NCI-H446 (cell line): ENCODE measurements at places on chromosomes 4 and X.

- DNase-seq: no peak
Observed at GRCh38 chr4:1567808-1568581, 116.1 kb downstream of the FAM53A start.

DNA sequence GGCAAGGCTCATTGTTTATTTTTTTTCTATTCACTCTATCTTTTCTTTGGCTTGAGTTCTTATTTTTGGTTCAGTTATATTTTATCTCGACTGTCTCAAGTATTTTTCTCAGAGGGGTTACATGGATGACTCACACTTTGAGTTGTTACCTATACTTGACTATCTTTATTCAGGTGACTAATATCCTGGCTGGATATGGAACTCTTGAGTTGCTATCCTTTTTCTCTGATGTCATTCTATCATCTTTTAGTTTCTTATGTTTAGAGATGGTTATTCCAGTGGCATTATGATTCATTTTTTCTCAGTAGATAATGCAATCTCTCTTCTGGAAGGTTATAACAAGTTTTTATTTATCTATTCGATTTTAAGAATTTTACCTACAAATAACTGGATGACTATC is 117.9 kb downstream of the COX18 start:
- DNase-seq: no peak

DNA sequence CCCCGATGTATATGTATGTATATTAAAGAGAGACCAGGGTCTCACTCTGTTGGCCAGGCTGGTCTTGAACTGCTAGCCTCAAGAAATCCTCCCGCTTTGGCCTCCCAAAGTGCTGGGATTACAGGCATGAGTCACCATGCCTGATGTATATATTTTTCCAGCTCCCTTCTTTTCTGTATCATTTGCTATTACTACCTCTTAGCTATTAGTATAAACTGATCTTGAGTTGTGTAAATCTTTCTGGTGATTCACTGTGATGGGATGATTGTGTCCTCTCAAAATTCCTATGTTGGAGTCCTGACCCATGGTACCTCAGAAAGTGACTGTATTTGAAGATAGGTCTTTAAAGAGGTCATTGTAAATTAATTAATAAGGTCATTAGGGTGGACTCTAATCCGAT is 53.1 kb downstream of the HPRT1 start:
- DNase-seq: no peak

DNA sequence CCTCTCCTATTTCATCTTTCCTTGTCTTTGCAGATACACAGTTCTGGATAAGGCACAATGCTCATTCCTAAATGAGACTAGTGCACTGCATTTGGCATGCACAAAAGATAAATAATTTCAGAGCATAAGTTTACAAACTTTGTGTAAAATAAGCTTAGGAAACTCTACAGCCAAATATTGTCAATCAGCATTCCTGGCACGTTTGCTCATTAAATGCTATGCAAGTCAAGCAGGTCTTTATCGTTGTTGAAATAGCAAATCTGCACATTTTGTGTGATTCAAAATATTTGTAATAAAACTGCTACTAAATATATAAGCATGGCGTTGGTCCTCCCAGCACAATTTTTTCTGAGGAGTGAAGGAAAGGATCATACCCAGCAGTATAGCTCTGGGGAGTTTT is 322.1 kb upstream of the NOCT start:
- no peak for DNase-seq

- DNase-seq: no peak
Observed at GRCh38 chr4:155742310-155743015, 16.4 kb upstream of the GUCY1B1 start.

DNA sequence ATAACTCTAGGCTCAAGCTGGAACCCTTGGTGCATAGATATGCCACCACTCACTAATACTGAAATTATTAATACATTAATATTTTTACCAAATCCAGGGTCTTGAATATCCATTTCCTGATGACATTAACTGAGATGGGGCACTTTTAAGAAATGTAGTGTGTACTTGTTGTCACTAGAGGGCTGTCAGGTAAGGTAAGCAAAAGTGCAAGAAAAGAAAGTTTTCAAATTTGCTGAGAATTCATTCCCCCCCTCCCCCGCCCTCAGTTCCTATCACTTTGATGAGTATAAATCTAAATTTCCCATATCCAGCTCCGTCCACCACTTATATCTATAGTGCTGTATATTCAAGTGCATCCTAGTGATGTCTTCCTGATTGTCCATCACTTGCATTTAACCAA is 20.5 kb upstream of the WDR44 start:
- DNase-seq: no peak

DNA sequence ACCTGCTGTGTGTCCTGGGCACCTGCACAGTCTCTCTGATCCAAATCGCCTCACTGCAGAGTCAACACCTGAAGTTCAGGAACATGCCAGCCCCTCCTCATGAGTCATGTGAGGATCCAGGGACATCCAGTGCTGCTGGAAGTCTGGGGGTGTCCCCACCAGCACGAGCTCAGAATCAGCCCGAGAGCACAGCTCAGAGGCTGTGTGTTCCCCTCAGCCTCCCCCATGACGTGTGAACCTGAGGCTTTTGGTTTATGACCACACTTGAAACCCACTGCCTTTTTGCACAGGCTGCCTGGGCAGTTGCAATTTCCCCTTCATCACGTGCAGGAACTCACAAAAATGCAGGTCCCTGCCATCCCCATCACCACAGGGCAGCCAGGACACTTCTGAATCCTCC is 47.1 kb downstream of the PPP2R2C start:
- no peak for DNase-seq

DNA sequence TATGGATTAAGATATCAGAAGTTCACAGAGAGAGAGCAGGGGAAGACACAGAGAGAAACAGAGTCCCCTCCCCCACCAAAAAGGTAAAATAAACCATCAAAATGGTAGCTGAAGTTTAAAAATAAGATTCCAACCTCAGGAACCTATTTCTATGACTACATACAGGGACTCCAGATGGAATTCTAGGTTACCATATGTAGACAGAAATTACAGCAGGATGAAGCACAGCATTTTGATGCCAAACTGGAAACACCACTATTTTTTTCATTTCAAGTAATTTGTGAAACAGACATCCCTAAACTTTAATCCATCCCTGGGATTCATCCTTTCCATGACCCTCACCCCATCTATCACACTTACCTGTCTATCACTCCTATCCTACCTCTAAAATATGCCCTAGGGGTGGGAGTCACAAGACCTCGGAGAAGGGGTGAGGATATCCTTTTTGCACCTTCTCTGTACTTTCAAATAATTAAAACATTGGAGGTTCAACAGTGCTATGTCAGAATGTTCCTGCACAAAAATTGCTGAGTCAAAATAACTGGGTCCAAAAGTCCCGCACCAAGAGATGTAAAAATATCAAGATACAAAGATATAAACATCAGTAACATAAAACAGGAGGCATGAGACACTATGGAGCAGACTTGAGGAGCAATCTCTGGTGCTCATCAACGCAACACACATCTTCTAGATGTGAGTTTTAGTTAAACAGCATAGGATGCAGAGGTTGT is 344.5 kb upstream of the RASGEF1B start:
- no peak for DNase-seq

GRCh38 chr4:171430495-171430894 is 382.7 kb upstream of the GALNTL6 start:
- no peak for DNase-seq

- no peak for DNase-seq
Observed at GRCh38 chrX:49309401-49309981, 6.0 kb downstream of the GAGE10 start.

- no peak for DNase-seq
Observed at GRCh38 chr4:4416981-4417380, 30.1 kb downstream of the NSG1 start.

DNA sequence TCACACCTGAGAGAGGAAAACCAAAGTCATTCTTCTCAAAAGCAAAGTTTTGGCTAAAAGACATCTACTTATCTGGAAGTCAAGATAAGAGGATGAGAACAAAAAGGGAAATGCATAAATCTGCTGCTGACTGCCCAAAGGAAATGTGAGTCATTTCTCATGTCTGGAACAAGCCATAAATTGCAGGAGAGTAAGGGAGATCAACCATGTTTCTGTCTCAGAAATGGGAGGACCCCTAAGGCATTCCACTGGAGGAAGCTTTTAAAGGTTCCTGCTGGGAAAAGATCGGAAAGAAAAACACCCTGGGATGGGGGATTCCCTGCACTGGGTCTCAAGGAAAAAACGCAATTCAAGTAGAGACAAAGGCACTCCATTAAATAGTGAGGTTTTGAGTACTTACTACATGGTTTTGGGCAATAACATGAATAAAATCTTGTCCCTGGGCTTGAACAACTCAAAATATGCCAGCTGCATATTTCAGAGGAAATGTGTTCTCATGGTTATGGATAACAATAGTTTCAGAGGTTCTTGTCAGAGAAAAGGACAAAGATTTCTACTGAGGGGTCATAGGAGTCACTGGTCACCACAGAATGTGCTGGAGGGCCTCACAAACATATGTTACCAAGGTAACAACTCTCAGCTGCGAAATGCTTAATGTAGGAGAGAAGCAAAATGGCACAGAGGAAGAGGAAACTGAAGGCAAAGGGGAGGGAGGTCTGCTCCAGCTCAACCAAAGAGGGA is 19.3 kb downstream of the GPR143 start:
- DNase-seq: no peak

GRCh38 chrX:34879886-34880285 is 62.7 kb upstream of the FAM47B start:
- no peak for DNase-seq

DNA sequence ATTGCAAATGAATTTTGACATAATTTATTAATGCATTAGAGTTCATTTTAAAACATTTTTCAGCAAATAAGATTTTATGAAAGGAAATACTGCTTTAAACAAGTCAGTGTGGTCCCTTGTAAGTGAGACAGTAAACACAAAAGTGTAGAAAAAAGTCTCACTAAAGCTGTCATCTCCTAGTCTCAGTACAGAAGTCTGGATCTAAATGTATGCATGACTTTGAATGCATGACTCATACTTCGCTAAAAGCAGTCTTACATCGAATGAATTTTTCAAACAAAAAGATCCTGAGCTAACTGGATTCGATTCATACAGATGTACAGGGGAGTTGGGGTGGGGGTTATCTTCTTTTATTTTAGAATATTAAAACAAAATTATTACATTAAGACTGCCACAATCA is 207.4 kb upstream of the VCX start:
- no peak for DNase-seq

DNA sequence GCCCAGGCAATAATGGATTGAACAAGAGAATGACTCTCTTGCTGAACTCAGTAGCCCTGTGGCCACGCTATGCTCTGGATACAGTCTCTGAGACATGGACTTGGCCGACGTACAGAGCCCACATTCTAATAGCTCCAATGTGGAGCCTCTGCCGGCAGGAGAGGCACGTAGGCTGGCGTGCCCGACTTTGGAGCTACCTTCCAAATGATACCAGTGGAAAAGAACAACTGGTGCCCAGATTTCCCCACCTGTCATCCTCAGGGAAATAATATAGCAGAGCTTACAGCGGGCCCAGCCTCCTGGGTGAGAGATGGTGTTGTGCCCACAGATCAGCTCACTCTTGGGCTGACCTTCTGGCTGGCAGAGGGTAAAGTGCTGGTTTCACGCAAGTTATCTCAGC is 10.6 kb downstream of the NDP start:
- DNase-seq: peak; percentile 80

DNA sequence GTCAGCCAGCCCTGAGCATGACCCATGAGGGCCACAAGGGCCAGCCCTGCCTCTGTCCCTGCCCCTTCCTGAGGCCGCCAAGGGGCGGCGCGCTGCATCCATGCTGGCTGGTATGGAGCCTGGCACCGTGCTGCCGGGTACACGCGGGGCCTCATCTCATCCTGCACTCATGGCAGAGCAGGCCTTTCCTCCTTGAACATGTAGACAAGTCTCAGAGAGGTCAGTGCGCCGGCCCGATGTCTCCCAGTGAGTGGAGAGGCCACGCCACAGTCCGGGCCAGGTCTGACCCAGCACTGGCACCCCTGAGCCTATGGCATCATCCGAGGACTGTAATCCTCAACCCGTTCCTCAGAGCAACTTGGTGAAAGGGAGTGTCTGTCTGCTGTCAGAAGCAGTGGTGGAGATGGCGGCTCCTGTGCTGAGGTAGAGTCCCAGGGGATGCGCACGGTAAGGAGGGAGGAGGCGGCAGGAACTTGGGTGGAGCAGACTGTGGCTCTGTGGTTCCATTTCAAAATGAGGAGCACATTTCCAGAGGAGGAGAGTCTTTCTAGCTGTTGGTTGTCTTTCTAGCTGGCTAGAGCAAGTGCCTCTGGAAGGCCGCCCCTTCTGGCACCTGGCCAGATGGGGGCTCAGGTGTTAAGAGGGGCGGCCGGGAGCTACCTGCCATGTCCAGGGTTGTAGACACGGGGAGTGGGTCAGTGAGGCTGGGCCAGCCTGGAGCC is 32.8 kb downstream of the TRMT44 start:
- DNase-seq: no peak

DNA sequence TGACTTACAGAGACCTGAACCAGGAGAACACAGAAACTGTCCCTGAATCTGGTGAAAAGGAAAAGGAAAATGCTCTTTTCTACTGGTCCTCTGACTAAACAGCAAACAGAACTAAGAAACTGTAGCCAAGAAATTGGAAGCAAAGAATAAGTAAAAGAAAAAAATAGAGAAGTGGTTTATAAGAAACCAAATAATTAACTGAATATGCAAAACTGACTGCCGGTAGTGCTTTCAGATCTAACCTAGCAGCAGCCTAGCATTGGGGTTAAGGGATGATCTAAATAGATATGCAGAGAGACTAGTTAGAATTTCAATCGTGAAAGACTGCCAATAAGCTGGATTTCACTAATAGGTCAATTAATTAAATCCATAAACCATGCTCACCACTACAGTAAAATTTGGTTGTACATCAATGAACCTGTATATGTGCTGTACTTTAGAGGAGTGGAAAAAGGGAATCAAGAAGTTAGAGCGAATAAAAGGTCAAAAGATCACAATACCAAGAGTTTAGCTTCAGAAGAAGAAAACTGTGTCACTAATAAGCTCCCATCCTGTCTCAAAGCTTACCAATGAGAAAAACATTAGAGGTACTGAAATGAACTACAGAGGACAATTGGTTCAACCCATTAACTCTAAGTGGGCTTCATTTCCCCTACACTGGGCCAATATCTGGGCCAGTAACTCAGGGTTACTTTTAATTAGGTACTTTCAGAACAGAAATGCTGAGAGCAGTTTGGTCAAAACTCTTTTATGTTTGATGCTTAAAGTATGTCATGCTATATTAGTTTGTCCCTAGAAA is 53.6 kb downstream of the KLHL13 start:
- DNase-seq: no peak

DNA sequence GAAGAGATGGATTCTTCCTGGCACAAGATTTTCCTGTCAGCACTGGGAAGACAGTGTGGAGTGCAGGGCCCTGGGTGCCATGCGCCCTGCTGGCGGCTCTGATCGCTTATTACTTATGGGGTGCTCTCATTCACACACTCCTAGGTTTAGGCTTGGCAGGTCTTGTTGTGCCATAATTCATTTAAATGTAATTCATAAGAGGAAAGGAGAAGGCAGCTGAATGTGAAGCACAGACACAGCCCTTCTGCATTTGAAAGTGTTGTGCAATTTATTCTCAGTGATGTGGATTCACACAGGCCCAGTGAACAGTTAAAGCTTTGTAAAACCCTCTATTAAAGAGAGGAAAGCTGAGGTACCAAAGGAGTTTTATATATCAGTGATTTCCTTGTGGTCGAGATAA is 249.7 kb downstream of the C4orf33 start:
- no peak for DNase-seq

GRCh38 chr4:13888112-13888511 is 260.6 kb upstream of the BOD1L1 start:
- DNase-seq: no peak

- no peak for DNase-seq
Observed at GRCh38 chr4:54731552-54731951, 73.8 kb downstream of the KIT start.
